ENCODE measurements at places on chromosomes 2 and 18.

DNA sequence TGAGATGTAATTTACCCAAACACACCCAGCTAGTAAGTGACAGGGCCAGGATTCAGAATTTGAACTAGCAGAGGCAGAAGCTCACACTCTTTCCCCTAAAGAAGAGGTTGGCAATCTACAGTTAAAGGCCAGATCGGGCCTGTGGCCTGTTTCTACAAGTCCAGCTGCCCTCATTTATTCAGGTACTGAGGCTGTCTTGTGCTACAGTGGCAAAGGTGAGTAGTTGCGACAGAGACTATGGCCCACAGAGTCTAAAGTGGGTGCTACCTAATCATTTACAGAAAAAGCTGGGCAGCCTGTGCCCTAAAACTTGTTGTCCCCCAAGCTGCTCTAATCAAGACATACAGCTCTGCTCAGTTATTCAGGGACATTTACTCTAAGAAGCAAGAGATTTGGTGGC, 86.8 kb downstream of the RTN4 start:
- DNase-seq, result no peak

DNA sequence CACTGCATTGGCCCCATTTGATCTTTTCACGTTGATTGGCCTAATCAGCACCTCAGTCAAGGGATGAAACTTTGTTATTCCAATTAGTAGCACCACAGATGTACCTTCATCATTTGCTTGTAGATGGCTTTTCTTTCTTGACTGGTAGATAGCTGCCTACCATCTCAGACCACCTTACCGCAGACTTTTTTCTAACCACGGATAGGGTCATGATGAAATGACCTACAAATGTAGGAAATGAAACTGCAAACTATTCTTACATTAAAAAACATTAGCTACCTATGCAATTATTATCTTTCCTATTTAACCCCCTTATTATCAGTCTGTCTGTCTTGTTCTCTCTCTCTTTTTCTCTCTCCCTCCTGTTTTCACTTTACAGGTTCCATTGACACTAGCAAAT, 22.4 kb upstream of the SLC25A52 start:
- DNase-seq, result no peak

DNA sequence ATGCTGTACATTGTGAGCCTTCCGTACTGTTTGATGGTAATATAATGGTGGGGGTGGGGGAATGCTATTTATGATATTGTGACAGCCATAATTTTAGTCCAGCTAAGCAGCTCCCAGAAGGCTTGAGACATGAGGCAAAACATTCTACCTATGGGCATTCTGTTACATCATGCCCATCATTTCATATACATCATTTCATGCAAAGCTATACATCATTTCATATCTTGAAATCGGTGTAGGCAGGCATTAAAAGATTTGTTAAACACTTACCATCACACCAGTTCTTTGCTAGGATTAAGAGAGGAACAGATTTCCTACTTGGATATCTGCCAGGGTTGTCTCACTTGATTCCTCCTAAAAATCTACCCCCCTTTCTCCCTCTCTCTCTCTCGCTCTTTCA, 84.5 kb downstream of the COL5A2 start:
- no peak for DNase-seq

DNA sequence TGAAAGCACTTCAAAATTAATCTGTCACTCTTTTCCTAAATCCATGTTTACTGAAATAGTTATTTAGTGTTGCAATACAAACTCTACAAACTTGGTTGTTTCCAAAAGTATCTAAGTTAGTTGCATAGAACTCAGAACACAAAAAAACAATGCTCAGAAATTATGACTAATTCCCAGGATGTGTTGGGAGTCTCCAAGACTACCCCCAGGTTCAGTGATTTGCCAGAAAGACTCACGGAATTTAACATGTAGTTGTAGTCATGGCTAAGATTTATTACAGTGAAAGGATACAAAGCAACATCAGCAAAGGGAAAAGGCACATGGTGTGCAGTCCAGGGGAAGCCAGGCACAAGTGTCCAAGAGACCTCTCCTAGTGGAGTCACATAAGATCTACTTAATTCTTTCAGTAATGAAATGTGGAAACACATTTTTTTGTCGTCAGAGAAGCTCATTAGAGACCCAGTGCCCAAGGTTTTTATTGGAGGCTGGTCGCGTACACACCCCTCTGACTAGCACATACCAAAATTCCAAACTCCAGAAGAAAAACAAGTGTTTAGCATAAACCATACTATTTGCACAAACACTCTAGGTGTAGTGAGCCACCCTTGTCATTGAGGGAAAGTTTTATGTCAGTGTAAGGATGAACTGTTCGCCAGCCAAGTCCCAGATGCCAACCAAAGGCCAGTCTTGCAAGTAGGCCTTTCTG, 43.3 kb upstream of the CYP20A1 start:
- peak; percentile 33 for DNase-seq

DNA sequence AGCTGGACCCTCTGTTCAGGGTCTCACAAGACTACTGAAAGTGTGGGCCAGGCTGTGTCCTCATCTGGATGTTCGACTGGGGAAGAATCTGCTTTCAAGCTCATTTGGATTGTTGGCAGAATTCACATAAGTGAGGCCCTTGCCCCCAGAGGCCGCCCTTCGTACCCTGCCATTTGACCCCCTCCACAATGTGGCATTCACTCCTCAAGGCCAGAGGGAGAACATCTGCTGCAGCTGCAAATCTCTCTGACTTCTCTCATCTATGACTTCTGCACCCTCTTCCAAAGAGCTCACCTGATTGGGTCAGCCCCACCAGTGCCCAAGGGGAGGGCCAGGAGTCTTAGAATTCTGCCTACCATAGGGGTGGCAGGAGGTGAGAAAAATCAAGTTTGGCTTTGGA, 3.9 kb upstream of the CNDP2 start:
- DNase-seq, result no peak

DNA sequence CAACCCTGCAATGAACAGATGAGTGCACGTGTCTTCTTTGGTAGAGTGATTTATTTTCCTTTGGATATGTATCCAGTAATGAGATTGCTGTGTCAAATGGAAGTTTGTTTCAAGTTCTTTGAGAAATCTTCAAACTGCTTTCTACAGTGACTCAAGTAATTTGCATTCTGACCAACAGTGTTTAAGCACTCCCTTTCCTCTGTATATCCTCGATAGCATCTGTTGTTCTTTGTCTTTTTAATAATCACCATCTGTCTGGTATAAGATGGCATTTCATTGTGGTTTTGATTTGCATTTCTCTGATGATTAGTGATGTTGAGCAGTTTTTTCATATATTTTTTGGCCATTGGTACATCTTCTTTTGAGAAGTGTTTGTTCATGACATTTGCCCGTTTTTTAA, 1608.3 kb upstream of the ZEB2 start:
- DNase-seq, result no peak

- no peak for DNase-seq
Measured at GRCh38 chr2:216735668-216736067, 40.3 kb upstream of the IGFBP5 start.

DNA sequence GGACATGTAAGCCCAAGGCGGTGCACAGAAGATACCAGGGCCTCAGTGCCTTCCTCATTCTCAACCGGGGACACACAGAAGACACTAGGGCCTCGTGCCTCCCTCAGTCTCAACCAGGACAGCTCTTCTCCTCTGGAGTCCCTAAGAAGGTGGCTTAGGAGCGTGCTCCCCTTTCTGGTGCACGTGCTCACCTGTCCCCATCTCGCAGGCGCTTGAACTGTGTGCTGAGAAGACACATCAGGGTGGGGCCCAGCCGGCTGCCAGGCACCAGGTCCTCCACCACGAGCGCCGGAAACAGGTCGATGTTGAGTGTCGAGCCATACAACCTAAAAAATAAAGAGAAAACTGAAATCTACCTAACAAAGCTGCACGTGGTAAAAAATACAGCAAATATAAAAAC, 99.9 kb downstream of the PXDN start:
- DNase-seq, result no peak

- peak; percentile 19 for DNase-seq
Measured at GRCh38 chr18:47204908-47205522, 28.9 kb upstream of the IER3IP1 start.

DNA sequence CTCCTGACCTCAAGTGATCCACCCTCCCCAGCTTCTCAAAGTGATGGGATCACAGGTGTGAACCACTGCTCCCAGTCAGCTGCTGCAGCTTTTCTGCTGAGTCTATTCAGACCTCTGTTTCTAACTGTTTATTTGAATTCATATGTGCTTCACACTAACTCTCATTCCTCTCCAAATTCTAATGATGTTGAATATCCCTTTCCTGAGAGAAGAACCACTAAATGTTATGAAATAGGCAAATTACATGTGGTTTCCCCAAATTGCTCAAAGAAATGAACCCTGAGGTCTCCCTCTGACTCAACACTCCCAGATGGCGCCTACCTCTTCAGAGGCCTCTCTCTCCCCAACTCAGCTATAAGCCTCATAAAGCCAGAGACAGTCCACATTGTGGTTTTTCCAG, 98.6 kb downstream of the IRS1 start:
- peak; percentile 83 for DNase-seq

DNA sequence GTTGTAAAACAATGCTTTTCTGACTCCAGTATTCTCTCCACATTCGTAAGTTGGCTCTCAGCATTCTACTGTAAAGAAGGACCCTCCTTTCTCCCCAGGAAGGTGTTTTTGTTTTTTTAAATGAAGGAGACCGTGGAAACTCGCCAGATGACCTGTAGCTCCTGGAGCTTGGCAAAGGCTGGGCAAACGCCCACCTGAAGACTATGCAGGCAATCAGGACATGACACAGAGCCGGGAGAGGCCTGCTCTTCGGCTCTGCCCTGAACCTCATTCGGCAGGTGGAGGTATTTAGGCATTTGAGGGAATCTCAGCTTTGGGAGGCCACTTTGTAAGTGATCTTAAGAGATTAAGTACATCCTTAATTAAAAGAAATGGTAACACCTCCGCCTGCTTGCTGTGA, 17.4 kb downstream of the CASP10 start:
- DNase-seq, result no peak

DNA sequence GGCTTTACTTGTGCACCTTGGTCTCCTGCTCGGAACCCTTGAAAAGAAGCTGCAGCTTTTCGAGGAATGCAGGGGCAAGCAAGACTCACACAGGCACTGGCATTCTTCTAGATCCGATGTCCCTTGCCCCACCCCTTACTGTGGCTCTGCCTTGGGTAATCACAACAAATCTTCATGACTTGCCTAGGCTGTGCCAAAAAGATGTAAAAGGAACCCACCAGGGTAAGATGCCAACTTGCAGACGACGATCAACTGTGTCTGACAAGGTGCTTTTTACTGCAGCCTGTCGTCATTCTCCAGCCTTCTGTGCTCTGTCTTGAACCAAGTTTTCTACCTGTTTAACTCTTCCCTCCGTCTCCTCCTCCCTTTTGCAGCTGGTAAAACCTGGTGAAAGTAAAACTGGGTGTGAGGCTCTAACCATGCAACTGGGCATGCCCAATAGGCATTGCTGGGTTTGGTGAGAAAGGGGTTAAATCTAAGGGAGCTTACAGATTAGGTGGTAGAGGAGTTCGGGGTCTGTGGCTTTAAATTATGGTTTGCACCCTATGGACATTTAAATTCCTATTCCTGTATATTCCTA, 909 bp upstream of the NRXN1 start:
- no peak for DNase-seq

- DNase-seq, result peak; percentile 65
Measured at GRCh38 chr18:11279461-11279860, 130.1 kb upstream of the PIEZO2 start.

GRCh38 chr2:5911718-5912117, 219.5 kb downstream of the SOX11 start:
- no peak for DNase-seq

Measured in renal cortical epithelial cell (primary cell).